ENCODE measurements at places on chromosomes 7 and 10.

DNA sequence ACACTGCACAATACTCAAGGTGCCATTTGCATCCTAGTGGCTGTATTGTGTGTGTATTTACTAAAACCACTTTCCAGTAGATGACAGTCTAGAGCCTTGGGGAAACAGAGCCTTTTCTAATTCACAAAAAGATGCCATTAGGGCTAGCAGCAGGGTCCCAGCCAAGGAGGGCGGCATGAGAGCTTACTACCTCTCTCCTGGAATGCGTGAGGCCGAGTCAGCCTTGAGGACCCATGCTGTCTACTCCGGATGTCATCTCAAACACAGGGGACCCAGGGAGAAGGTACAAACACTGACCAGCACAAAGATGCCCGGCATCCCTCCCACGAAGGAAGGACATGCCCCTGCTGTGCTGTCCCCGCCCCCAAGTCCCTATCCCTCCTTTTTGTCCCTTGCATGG, 65.5 kb downstream of the CYCS start:
- no peak for DNase-seq

- no peak for DNase-seq
These were observed 49.1 kb upstream of the GPAM start for GRCh38 chr10:112232670-112233069.

DNA sequence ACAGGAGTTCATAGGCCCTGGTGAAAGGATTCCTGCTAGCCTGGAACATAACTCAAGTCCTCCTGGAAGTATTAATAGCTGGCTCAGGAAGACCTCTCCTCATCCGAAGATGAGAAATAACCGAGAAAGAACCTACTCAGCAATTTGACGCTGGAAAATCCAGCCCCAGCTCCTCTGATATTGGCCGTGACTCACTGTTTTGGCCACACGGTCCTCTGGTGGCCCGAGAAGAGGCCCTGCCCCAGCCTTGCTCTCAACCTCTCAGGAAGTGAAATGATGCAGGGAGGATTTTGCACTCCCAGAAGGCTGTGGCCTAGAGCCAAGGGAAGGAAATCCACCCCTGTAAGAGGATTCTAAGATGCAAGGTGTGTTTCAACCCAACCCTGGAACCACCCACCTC, 121.6 kb downstream of the MTPAP start:
- no peak for DNase-seq

DNA sequence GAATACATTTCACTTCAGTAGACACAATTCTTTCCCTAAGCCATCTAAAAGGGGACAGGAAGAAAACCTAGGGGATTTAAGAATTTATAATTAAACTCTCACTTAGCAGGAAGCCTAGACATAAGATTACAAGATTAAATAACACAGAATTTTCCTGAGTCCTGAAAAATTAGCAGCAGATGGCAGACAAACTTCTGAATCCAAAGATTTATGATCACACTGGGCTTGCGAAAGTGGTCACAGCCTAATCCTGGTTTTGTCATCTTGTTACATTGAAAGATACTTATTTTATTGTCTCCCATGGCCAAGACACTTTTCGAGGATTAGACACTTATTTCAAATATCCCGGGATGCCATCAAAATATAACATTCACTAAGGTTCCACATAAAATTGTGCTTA, 2.9 kb downstream of the ERLIN1 start:
- no peak for DNase-seq

- no peak for DNase-seq
These were observed 625.5 kb downstream of the KCNMA1 start for GRCh38 chr10:77011874-77012811.

DNA sequence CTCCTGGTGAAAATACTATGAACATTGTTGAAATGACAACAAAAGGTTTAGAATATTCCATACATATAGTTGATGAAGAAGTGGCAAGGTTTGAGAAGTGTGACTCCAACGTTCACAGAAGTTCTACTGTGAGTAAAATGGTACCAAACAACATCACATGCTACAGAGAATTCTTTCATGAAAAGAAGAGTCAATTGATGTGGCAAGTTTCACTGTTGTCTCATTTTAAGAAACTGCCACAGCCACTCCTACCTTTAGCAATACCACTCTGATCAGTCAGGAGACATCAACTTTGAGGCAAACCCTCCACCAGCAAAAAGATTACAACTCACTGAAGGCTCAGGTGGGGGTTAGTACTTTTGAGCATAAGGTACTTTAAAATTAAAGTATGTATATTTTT, 693.3 kb downstream of the GRID1 start:
- DNase-seq = no peak

GRCh38 chr7:26360650-26361049, 69.0 kb downstream of the SNX10 start:
- DNase-seq = no peak

GRCh38 chr7:100471021-100471420, 7.0 kb upstream of the SPACDR start:
- DNase-seq = no peak
